ENCODE measurements at places on chromosomes 5 and 9.

- DNase-seq, result no peak
These were observed 18.5 kb downstream of the P4HA2 start for GRCh38 chr5:132209131-132209530.

GRCh38 chr5:81606150-81606549 is 144.7 kb downstream of the SSBP2 start:
- DNase-seq, result no peak

DNA sequence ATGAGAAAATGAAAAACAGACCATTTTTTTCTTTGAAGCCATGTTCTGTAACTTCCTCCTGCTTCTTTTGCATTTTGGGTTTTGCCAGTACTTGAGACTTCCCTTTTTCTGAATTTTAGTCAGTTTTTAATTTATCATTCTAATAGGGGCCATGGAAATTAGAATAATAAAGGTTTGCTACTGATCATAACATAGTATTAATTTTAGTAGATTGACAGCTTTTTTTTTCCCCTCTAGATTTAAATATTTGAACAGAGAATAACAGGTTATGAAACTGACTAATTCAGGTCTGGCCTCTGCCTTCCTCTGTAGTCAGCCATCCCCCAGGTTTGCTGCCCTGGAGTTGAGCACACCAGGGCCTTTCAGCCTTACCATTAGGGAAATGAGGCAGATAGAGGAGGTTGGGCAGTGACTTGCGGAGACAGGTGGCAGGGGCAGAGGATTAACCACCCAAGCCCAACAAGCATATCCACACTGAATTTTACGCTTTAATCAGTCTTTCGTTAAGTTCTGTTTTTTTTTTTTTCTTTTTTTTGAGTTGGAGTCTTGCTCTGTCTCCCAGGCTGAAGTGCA is 80.1 kb upstream of the TNFAIP8 start:
- DNase-seq, result no peak

DNA sequence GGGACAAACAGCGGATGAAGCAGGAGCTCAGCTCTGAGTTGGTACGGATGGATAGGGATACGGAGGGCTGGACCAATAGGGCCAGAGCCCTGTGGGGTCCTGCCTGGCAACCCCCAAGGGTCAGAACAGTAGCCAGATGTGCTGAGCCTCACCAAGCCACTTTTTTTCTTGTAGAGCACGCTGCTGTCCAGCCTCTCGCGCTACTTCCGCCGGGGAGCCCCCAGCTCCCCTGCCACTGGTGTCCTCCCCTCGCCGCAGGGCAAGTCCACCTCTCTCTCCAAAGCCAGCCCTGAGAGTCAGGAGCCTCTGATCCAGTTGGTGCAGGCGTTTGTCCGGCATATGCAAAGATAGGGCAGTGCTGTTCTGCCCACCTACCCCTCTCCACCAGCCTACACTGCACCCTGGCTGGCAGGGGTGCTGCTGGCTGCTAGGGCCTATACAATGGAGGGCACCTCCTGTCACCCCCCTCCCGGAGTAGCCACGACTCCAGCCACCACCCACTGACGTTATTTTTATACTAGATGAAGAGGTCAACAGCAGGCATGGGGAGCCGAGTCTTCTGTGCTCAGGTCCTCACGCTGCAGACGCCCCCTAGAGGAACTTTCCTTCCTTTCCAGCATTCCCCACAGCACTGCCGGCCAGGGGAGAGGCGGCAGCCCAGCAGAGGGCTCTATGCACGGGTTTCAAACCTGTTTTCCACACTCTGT is 21.6 kb downstream of the SH3GLB2 start:
- DNase-seq, result peak; percentile 43

GRCh38 chr5:165627548-165628170 is 2122.2 kb downstream of the MAT2B start:
- no peak for DNase-seq

DNA sequence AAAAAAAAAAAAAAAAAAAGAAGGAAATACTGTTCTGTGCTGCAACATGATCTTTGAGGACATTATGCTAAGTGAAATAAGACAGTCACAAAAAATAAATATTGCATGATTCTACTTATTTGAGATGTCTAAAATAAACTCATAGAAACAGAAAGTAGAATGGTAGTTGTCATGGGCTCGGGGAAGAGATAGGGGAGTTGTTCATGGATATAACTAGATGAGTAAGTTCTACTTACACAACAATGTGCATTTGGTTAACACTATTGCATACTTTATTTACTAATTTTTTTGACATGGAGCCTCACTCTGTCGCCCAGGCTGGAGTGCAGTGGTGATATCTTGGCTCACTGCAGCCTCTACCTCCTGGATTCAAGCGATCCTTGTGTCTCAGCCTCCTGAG is 15.2 kb downstream of the MAML1 start:
- no peak for DNase-seq

- no peak for DNase-seq
These were observed 81.8 kb upstream of the MEF2C start for GRCh38 chr5:88964831-88965230.

DNA sequence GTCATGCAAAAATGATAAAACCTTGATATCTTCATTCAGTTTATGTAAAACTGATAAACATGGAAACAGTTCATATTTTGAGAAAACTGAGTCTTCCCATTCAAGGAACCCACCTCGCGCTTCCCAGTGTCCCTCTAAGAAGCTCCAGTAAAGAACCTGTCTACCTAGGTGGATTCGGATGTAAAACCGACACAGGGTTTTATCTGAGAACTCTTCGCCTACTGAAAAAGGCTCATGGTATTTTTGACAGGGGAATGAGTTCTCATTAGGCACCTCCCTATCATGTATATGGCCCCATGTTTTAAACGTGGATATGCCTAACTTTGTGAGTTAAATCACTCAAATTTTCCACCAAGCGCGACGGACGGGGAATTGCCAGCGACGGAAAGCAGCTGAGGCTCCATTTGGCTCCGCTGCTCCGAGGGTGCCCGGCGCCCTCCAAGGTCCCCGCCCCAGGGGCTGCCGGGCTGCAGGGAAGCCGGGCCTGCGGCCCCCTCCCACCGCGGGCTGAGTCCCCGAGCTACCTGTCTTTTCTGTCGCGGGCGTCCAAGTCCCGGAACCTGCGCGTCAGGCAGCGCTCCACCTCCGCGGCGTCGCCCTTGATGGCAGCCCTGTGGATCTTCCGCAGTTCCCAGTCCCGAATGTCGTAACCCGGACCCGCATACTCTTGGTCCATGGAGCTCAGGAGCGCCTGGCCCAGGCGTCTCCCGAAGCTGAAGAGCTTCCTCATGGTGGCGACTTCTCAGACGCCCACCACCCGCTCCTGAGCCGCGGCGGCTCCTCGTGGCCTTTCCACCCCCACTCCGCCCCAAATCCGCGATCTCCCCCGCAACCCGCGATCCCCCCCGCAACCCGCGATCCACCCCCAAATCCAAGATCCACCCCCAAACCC is 594 bp downstream of the ANKRD18A start:
- peak; percentile 13 for DNase-seq

GRCh38 chr9:14346231-14346791 is 32.4 kb upstream of the NFIB start:
- DNase-seq, result no peak

DNA sequence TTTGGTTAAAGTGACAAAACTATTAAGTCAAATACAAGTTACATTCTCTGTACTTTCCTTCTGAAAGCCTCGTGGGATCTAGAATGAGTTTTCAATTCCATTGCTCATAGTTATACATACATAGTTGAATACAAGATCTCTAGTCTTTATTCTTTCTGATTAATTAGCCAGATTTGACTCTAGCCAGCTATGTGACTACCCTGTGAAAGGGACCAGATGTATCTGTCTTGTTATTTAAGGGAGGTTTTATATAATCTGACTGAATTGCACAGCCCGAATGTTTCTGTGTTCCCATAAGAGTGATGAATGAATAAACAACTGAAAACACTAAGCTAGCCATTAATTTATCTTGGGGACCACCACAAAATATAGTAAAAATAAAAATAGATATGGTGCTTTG is 166.7 kb downstream of the TMEM167A start:
- DNase-seq, result no peak

GRCh38 chr5:156186760-156187159 is 140.2 kb upstream of the SGCD start:
- no peak for DNase-seq

DNA sequence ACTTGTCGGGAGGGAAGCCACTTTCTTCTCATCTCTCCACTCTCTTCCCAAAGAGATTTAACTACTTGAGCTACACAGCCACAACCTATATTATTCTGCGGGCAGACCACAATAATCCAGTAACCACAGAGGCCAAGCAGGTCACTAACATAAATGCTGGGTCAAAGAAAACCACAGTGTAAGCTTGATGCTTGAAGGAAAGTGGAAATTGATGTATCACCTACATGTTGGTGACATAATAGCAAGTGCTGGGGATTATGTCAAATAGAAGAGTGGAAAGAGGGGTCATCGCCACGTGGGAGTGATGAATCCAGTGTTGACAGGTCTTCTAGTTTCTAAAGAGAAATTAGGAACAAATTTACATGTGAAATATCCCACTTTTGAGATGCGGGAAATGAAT is 40.9 kb downstream of the RFK start:
- DNase-seq, result no peak

- DNase-seq, result no peak
These were observed 30.4 kb downstream of the PSMB7 start for GRCh38 chr9:124384846-124385245.

- no peak for DNase-seq
These were observed 67.3 kb downstream of the CRB2 start for GRCh38 chr9:123423311-123423640.
